HuH-7.5 (cell line): ENCODE measurements at places on chromosomes 6 and 20.

- no peak for DNase-seq
These were observed 168.9 kb downstream of the ADGB start for GRCh38 chr6:146767632-146768031.

DNA sequence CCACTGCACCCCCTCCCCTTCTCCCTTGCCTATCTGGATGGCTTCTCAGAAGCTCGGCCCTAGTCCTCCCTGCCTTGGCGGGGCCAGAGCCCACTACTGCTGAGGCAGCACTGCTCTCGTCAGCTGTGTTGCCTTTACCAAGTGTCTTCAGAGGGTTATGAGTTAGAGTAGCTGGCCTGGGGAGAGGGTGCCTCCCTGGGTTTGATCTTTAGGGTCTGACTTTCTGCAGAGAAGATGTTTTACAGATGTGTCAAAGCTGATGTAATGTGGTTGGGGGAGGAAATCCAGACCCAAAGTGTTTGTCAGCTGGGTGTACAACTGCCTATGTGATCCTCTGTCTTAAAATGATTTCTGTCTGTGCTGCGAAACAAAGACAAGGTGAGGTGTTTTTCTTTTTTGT lies 30.4 kb upstream of the PI16 start:
- no peak for DNase-seq

DNA sequence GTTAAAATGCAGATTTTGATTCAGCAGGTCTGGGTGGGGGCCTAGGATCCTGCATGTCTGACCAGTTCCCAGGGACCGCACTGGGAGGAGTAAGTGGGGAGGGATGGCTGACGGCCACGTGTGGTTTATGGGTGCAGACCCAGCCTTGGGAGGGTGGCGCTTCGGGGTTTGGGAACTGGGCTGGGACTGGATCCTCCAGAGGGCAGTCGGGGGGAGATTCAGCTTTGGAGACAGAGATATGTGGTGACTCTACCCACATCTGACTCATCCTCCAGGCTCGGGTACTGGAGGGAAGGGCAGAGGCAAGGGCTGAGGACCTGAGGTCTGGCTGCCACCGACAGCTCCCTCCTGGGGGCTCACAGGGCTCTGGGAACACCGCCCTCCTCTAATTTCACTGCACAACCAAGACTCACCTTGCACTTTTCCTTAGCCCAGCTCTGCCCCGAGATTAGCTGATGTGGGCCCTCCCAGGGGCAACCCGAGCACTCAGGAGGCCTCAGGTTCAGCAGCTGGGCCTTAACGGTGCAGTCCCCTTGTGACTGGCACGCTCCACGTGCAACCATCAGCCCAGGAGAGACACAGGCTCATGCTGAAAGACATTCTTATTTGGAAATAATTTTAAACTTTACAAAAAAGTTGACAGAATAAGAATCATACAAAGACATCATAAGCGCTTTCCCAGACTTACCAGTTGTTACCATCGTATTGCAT lies 172.8 kb upstream of the PMEPA1 start:
- DNase-seq: no peak

GRCh38 chr6:87364602-87365252 lies 20.1 kb downstream of the C6orf163 start:
- no peak for DNase-seq

DNA sequence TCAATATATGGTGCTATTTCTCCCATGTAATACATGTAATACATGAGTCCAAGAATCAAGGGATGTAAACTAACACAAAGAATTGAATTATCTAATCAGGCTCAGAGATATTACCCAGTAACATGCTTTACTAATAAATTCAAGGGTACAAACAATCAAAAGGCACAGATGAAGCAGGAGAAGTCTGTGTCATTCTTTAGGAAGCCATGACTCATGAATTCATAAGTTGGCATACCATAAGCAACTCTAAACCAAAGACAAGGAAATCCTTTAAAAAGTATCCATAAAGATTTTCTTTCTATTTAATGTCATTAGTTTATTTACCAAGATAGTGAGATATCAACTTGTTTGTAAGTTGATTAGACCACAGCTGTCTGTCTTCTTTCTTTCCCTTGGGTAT lies 446.0 kb upstream of the IMPG1 start:
- no peak for DNase-seq

DNA sequence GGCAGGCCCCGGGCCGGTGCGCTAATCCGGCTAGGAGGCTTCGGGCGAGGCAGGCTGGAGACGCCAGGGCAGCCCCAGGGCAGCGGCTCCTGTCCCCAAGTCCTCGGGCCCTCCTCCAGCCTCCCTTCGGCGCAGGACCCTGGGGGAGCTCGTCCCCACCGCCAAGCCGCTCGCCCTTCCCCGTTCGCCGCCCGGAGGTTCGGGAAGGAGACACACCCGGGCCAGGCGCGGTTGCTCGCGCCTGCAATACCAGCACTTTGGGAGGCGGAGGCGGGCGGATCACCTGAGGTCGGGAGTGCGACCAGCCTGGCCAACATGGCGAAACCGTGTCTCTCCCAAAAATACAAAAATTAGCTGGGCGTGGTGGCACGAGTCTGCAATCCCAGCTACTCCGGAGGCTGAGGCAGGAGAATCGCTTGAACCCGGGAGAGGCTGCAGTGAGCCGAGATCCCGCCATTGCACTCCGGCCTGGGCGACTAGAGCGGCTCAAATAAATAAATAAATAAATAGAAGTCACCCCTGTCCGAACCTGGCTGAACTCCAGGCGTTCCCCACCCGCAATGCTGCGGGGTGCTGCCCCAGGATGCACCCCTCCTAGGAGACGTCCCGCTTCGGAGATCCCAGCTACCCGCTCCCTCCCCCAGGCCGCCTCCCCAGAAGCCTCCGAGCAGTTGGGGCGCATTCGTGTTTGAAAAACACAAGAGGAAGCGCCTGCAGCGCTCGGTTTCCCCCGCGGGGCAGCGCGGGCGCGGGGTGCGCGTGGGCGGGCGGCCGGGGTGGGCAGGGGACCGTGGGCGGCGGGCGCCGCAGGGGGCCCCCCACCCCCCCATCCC lies 27.5 kb downstream of the SERPINB9 start:
- DNase-seq: no peak

DNA sequence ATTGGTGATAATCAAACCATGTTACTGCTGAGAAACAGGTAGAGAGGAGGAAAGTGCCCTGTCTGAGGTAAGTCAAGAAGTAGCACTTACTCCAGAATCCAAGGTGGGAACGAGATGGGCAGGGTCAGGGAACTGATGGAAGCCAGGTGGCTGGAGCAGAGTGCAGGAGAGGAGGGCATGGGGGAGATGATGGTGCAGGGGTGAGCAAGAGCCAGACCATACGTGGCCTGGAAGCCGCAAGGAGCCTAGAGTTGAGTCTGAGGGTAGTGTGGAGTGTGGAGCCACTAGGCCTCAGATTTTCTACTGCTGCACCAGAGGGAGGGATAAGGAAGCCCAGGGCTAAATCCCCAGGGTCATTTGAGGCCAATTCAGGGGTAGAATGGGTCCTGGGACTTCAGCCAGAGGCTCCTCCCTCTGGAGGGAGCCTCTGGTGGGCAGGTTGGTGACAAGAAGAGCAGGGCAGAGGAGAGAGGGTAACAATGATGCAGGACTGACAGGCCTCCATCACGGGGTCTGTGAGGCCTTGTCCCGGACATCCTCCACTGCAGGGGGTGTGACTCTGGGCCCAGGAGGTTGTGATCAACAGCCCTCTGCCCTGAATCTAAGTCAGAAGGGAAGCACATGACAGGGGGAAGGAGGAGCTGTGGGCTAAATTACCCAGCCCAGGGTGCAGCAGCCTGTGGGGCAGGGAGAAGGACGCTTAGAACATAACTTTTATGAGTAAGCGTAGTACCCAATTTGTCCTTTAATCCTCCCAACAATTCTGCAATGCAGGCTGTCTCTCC lies 28.7 kb downstream of the COX4I2 start:
- no peak for DNase-seq

- DNase-seq: no peak
These were observed 12.4 kb upstream of the EZR start for GRCh38 chr6:158831571-158831970.

DNA sequence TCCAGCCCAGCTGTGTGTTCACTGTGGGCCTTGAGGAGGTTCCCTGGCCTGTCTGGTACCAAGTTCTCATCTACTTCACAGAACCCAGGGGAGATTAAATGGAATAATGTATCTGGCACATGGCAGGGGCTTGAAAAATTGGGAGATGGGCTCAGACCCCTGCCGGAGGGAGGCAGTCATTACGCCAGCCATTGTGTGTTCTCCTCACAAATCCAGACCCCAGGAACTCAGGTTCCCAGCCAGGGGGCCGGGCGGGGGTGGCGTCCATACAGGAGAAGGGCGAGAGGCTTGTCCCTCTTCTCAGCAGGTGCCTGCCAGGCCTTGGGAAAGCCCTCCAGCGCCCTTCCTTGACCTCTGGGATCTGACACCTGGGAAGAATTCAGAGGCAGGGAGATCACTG lies 8.1 kb downstream of the NOL4L start:
- DNase-seq: no peak

DNA sequence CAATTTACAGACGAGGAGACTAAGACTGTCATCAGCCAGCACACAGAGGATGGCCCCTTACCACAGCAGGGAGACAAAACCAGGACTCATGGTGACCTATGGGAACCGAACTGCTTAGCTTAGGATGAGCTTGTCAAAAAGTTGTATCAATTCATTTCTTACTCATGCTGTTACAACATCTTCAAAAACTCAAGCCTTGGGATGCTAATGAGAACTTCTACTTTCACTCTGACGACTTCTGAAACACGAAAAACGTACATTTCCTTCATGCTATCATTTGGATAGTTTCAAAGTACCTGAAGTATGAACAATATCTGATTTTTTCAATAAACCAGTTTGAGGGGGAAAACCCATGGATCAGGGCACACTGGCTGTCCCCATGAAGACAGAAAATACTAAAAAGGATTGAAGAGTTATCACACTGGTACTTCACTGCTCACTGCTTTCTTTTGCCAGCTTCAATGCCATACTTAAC lies 31.9 kb downstream of the HIVEP2 start:
- DNase-seq: no peak

GRCh38 chr20:51789434-51789833 lies 12.9 kb downstream of the SALL4 start:
- DNase-seq: no peak
